ENCODE measurements at places on chromosomes 12 and 14. TPM values are rescaled to one million over a fixed set of nuclear protein-coding genes. Genes with fewer than 3 reads are reported as not detected.

- no peak for DNase-seq
These were observed 16.7 kb upstream of the ZFP36L1 start for GRCh38 chr14:68809524-68809923.

The CPNE8 gene
- 0.63 TPM for polyA plus RNA-seq

GRCh38 chr12:70840656-70841350 lies 79.7 kb downstream of the PTPRR start:
- DNase-seq: no peak

GRCh38 chr12:115362339-115362976 lies 678.5 kb upstream of the TBX3 start:
- DNase-seq: no peak

DNA sequence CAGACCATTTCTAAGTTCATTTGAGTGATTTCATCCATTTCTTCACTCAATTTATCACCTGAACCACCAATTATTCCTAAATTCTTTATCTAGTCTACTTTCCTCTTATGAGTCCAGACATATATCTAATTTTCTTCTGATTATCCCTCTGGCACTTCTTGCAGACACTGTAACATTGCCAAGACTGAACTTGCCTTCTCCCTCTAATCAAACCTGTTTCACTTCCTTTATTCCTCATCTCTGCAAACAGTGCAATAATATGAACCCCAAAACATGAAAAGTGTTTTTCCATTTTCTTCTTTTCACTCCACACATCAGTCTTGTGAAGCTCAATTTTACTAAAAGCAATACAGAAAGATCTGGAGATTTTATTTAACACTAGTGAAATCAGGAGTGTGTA lies 37.8 kb upstream of the PTPRQ start:
- no peak for DNase-seq

The KIF26A gene
- 15.3 TPM for polyA plus RNA-seq

The MEG3 gene
- polyA plus RNA-seq: 33.5 TPM

- no peak for DNase-seq
These were observed 34.0 kb downstream of the EMP1 start for GRCh38 chr12:13230500-13230899.

- no peak for DNase-seq
These were observed 32.3 kb downstream of the RPS29 start for GRCh38 chr14:49553892-49554291.

DNA sequence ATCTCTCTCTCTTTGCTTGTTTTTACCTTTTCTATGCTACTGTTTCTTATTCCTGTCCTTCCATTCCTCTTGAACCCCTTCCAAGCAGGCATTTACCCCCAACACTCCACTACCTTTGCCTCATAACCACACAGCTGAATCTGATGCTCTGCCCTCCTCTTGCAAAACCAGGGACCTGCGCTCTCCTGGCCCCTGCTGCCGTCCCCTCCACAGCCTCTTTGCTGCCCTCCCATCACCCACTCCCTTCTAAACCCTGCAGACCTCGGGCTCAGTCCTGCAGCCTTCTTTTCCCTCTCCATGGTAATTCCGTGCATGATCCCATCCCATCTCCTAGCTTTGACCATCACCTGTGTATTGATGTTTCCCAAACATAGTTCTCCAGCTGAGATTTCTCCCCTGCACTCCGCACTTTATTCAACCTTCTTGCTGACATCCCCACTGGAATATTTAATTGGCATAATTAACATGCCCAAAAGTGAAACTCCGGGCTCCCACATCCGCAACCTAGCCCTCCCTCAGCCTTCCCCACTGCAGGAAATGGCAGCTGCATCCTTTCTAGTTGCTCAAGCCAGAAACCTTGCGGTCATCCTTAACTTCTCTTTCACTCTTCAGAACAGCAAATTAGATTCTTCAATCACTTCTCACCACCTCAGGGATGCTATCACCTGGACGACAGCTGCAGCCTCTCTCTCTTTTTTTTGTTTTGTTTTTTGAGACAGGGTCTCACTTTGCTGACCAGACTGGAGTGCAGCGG lies 16.0 kb downstream of the FIGNL2 start:
- no peak for DNase-seq

GRCh38 chr12:83128540-83128939 lies 441.8 kb downstream of the TMTC2 start:
- DNase-seq: no peak

- no peak for DNase-seq
These were observed 107.2 kb upstream of the FRMD6 start for GRCh38 chr14:51544471-51544870.

The RD3L gene
- not detected for polyA plus RNA-seq

The KRT5 gene
- polyA plus RNA-seq: 0.20 TPM

DNA sequence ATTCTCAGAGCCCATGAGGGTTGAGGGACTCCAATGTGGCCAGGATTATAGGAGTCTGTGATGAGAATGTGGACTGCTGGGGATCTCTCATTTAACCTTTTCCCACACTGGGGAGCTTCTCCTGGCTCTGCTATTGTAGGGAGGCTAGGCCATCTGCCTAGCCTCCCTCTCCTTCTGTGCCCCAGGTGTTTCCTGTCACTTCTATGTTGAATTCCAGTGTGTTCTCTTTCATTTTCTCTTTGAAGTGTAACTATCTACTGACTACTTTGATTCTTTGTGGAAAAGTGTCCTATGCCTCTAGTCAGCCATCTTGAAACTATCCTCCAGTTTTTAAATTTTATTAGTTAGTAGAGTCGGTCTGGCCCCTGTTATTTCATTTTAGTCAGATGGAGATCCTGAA lies 53.4 kb upstream of the ABCD2 start:
- no peak for DNase-seq

- DNase-seq: no peak
These were observed 57.4 kb downstream of the DGLUCY start for GRCh38 chr14:91171291-91171690.

DNA sequence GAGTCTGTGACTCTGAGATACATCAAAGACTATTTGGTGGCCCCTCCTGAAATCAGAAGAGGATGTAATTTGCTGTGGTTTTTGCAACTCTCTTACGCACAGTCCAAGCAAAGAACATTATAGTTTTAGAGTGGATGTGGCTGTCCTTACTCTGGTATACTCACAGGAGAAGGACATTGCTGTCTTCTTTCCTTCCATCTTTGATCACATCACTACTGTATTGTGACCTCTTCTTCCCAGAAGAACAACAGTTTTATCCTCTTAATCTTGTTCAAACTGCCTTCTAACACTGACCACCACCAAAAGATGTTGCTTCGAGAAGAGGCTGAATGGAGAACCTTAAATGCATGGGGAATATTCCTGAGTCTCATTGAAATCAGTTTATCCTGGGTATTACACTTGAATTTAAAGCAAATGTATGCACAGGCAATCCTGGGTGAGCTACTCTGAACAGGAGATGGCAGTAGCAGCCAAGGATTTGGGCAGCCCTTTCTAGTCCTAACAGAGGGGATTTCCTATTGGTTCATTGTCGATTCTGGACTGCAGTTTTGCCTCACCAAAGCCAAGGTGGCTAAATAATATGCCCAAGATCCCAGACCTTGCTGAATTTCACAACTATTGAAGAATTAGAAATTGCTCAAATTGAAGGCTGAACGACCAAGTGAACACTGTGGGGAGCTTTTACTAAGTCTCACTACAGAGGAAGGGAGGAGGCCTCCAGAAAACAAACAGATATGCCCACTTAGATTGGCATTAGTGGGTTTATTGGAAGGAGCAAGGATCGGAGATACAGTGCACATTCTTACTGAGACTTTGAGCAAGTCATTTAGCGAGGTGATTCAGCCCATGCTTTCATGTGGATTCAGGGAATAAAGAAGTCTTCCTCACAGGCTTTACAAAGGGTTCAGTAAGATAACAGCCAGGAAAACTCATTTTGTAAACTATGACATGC lies 282.8 kb downstream of the PAWR start:
- peak; percentile 51 for DNase-seq

GRCh38 chr14:33567023-33567728 lies 383.7 kb downstream of the EGLN3 start:
- peak; percentile 80 for DNase-seq

DNA sequence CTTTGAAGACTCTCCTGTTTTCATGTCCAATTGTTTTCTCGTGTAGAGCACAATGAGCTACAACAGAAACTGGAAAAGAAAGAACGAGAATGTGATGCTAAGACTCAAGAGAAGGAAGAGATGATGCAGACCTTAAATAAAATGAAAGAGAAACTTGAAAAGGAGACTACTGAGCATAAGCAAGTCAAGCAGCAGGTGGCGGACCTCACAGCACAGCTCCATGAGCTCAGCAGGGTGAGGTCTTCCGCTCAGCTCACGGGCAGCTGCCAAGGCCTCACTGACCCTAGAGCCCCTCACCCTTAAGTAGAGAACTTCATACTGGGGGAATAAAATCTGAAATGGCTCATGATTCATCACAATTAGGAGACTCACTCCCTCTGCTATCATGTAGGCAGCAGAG lies 134.7 kb downstream of the GPR135 start:
- DNase-seq: no peak

- DNase-seq: no peak
These were observed 8.4 kb downstream of the ARHGEF25 start for GRCh38 chr12:57619434-57620244.

- DNase-seq: no peak
These were observed 13.6 kb downstream of the SNRNP35 start for GRCh38 chr12:123471374-123472068.

The TMEM253 gene
- polyA plus RNA-seq: 0.29 TPM

The ACVRL1 gene
- polyA plus RNA-seq: 9.8 TPM

GRCh38 chr12:117080661-117081144 lies 18.5 kb downstream of the TESC start:
- DNase-seq: no peak

The PTPRO gene
- polyA plus RNA-seq: 16.0 TPM

The TMTC2 gene
- 11.4 TPM for polyA plus RNA-seq

GRCh38 chr14:24789378-24789884 lies 155.4 kb upstream of the GZMB start:
- DNase-seq: peak; percentile 77

- DNase-seq: no peak
These were observed 79.5 kb downstream of the OTOGL start for GRCh38 chr12:80178846-80179245.

- peak; percentile 100 for DNase-seq
These were observed at the start of the genes KNTC1 and RSRC2 for GRCh38 chr12:122526683-122527477. KNTC1 (plus strand) TSS chr12:122527249; CDS start chr12:122530064, 2,815 bp downstream. RSRC2 (minus strand) TSS chr12:122526936; CDS start chr12:122526853, 83 bp downstream.

GRCh38 chr12:118187751-118188435 lies 52.0 kb downstream of the PEBP1 start:
- peak; percentile 55 for DNase-seq

DNA sequence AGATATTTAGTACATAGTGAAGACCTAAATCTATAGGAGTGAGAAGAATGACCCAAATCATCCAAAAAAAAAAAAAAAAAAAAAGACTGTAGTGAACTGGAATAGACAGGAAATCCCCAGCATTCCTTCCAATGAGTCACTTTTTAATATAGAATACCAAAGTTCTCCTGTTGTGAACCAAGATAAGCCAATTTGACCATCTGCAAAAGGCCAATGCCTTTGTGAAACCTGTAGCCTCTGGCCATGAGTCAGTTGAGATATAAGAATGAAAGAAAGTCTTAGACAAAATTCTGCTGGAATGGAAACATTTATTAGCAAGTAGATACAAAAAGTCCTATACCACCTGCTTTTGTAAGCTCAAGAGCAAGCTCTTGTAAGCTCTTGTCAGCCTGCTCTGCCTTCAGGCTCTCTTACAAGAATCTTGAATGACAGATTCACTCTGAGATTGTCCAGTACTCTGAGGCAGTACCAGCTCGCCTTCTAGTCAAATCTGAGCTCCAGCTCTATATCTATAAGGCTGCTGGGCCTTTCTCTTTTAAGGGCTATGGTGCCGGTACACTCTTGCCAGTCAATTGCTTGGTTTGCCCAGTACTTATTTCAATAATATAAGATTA lies 243.0 kb upstream of the TMTC1 start:
- no peak for DNase-seq

The BCL2L14 gene
- polyA plus RNA-seq: not detected

- DNase-seq: no peak
These were observed 599.8 kb upstream of the TMEM132C start for GRCh38 chr12:127667131-127667685.

- no peak for DNase-seq
These were observed 61.1 kb downstream of the WDR20 start for GRCh38 chr14:102200690-102201352.

DNA sequence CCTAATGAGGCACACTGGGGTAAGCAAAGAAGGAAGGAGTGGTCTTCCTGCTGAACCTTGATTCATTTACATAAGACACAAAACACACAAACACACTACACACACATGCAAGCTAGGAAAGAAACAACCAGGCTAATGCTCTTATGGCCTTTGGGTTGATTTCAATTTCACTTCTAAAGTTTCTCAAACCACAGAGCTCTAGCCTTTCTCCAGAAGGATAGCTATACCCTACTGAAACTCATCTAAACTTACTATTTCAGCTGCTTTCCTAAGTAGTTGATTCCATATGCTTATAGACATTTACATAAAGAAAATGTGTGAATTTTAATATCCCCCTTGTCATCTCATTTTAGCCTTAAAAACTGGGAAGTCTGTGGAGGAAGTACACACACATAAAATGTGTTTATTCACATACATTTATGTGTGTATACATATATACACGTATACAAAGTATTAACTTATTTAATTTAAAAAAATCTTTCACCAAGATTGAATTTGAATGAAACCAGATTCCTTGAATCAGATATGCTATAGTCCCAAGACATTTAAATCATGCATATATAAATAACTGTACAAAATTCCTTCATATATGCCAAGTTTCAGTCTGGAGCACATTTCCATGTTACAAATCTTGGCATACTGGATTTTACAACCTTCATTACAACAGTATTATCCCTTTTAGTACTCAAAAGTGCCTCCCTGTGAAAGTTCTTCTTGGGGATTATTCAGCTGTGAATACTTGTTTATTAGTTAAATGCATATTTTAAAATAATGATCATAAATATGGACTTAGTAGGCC lies 231.8 kb upstream of the NPAS3 start:
- DNase-seq: peak; percentile 76

The RASSF9 gene
- 0.10 TPM for polyA plus RNA-seq
